ENCODE measurements at places on chromosomes 1 and 21.
A peak's percentile ranks its signal among the peaks of the same experiment; 100 is the strongest.

DNA sequence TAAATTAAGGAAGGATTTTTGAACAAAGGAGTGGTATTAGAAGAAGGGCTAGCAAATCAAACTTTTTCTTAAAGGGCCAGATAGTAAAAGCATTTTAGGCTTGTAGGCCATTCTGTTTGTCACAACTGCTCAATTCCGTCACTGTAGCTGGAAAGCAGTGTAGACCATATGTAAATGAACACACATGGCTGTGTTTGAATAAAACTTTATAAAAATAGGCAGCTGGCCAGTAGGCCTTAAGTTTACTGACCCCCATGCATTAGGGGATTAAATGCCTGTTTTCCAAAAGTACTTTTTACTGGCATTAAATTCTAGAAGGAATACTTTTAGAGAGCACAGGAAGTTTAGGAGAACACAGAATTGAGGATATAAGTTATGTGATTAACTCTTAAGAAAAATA, 8.9 kb downstream of the IVNS1ABP start:
- DNase-seq = no peak

GRCh38 chr1:226993814-226994585, 53.9 kb downstream of the COQ8A start:
- DNase-seq = no peak

DNA sequence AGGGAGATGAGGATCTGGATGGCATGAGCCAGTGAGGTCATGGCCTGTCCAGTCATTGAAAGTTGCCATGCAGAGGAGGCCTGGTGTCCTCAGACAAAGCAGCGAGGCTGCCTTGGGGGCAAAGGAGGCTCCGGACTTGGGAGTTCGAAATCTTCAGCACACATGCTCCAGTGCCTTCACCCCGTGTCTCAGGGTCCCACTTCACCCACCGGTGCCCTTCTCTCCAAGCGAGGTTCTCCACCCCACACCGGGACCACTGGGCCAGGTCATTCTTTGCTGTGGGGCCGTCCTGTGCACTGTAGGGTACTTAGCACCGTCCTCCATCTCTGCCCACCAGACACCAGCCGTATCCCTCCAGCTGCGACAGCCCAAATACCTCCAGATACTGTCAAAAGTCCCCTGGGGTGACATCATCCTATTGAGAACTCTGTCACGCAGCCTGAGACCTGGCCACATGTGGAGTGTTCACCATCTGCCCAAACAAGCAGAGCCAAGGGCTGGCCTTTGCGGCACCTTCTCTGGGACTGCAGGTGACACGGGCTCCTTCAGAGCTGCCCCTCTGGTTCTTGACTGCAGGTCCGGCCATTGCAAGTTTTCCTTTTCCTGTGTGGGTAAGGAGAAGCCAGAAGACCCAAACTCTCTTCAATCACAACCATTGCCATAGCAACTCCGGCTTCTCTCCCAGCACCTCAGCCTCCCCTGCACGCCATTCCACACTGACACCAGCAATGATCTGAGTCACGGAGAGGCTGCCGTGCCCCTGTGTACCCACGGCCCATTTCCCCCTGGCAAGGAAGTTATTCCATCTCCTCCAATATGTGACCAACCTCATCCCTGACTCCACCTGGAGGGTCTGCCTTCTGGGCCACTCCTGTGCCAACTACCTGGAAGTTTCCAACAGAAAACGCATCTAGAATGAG, 20.4 kb upstream of the PDE9A start:
- DNase-seq = no peak

GRCh38 chr1:153293480-153293775, 19.3 kb downstream of the PGLYRP3 start:
- no peak for DNase-seq

DNA sequence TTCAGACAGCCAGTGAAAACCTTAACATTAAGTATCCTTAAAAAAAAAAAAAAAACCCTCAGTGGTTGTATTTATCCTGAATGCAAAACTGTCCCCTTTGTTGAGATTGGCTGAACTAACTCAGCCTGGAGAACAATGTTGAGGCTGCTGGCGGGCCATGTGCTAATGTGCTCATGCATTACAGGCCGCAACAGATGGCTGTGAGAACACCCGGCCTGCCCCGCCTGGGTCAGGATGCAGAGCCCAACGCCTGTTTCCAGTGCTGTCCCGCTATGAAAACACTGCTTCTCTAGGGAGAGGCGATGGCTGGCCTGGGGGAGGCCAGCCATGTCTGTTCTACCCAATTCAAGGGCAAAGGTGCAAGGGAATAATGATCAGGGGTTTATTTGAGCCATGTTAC, 13.8 kb downstream of the OLIG2 start:
- no peak for DNase-seq

DNA sequence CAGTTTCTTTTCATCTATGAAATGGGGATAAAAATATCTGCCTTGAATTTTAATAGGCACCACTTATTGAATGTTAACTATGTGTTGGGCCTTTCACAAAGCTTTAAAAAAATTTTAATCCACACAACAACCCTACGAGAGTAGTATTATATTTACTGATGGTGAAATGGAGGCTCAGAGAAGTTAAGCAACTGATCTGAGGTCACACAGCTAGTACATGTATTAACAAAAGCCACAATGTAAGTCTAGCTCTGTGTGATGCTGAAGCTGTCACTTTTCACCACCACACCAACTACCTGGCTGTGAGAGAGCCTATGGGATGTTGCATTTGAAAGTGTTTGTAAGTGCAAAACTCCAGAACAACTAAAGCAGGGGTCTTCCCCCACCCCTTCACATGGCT, 44.1 kb downstream of the LRRN2 start:
- no peak for DNase-seq

- no peak for DNase-seq
These were observed 72.5 kb downstream of the GPR161 start for GRCh38 chr1:168064216-168064615.

GRCh38 chr1:194548071-194548470, 1361.7 kb upstream of the B3GALT2 start:
- no peak for DNase-seq

- peak; percentile 12 for DNase-seq
These were observed 330.9 kb downstream of the S1PR1 start for GRCh38 chr1:101567582-101568189.

DNA sequence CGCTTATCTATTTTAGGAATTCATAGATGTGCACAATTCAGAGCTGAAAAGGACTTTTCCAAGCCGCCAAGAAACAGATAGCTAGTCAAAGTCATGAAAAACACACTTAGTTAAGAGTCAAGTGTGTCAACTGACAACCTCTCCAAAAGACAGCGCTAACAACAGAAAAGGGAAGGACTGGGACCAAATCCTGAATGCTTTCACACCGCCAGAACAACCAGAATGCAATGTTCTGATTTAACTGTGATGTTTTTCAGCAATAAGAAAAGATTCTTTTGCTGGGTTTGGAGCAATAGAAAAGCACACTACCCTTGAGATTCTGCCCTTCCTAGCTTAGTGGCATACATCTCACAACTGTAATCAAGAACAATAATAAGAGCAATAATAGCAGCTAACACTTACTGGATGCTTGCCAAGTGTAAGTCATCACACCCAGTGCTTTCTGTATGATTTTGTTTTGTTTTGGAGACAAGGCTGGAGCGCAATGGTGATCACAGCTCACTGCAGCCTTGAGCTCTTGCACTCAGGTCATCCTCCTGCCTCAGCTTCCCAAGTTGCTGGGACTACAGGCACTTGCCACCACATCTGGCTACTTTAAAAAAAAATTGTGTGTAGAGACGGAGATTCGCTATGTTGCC, 33.9 kb upstream of the SDC3 start:
- DNase-seq = no peak

DNA sequence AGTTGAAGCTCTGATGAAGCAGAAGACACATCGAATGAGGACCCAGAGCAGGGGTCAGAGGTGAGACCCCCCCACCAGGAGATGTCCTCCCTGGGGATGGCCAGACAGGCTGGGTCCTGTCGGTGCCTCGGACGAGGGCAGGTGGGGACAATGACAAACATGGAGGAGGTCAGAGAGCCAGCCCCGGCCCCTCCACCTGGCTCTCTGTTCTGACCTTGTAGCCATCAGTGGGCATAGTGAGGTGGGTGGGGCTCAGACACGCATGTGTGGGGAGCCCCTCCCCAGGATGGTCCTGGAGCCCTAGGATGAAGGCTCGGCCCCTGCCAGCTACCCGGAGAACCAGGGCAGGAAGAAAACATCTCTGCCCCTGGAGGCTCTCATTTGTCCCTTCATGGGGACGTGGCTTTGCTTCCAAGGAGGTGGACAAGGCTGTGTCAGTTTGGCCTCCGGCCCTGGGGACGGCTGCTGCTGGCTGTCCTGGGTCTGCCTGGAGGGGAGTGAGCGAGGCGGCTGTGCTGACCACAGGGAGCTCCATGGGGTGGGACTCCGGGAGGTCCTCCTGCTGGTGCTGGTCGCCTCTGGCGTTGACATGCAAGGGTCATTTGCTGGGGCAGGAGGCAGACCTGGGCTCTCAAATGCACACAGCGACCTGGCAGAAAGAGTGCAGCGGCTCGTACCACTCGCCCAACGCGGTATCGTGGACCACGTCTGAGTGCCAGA, 2.6 kb downstream of the KRTAP10-6 start:
- no peak for DNase-seq

DNA sequence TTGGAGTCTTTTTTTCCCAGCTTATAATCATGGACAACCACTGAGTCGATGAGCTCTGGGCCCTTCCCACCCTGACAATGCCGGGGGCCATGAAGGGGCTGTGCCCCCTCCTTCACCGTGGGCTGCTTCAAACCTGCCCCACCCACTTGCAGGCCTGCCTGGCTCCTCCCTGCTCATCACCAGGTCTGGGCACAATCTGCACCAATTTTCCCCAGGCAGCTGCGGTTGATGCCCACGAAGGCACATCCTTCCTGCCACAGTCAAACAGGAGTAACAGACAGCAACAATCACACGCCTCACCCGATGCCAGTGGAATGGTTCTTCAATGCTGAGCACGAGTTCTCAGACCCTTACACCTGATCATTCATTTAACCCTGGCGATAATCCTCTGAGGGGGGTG, 18.9 kb downstream of the PGLYRP3 start:
- DNase-seq = no peak

DNA sequence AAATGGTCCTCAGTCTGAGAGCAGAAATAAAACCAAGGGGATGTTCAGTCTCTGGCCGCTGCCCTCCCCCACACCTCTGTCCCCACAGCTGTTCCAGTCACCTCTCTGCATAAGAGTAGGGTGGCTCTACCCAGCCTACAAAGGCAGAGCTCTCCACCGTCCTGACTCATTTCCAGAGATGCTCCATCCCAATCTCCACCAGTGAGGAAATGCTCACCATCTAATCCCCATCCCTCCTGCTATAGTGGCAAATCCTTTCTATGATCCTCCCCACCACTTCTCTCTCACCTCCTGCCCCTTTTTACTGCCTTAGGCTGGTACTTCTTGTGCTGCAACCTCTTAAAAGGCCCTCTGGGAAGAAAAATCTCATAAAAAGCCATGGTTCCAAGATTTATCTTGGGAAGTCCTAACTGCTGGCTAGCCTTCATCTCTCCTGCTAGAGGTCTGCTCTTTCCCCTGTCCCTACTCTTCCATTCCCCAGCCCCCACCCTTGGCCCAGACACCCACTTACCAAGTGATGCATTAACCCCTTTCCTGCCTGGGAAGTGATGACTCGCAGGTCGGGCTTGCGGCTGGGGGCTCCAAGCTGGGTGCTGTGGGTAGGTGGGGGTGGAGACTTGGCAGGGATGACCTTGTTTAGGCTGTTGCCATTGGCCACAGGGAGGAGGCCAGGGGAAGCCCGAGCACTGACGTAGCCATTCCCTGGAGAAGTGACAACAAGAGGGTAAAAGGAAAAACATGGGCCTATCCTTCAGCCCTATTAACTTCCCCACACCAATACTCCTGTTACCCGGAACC, 23.9 kb downstream of the MEF2D start:
- no peak for DNase-seq

DNA sequence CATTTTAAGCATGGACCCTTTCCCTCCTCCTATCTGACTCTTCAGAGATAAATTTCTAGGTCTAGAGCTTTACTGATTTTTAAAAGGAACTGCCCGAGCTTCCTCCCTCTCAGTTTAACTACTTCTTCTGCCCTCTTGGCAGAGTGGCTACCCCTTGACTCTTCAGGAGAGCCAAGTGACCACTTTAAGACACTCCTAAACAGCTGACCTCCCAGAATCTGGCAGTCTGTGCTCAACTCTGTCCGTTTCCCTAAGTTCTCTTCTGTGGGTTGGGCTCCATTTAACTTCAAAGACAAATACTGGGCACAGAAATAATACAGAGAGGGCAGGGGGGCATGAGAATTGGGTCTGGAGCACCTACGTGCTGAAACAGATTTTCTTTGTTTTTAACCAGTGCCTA, 196.3 kb upstream of the FOXD3 start:
- DNase-seq = no peak

GRCh38 chr1:25748531-25749205, 51.3 kb upstream of the SELENON start:
- no peak for DNase-seq

GRCh38 chr21:41594268-41594667, 86.3 kb upstream of the TMPRSS2 start:
- no peak for DNase-seq

DNA sequence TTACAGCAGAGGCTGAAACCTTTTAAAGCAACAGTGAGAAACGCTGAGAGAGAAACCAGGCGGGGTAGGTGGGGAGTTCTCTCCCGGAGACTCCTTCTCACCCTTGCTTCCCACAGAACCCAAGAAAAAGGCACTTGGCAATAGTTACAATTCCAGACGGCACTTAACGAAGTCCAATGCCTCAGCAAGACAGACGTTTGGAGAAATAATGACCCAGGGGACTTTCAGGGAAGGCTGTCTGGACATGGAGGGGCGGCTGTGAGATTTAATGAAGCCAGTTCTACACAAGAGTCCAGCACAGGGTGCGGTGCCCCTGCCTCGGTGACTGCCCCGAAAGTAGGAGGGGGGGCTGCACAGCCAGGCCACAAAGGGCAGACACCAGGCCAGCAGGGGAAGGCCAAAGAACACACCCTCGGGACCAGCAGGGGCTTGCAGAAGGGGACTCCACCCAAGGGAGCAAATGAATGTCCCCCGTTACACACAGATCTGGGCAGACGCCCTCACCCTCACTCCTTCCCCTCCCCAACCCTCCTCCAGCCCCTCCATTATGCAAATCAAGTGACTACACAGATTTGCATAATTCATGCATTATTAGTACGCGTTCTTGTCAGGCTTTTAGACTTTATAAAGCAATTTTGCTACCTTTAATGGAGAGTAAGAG, 26.3 kb downstream of the KCNN3 start:
- peak; percentile 98 for DNase-seq

GRCh38 chr1:17513131-17513530, 26.4 kb upstream of the ARHGEF10L start:
- no peak for DNase-seq

GRCh38 chr1:241610056-241610815, 29.9 kb downstream of the CHML start:
- no peak for DNase-seq

- DNase-seq = no peak
These were observed 19.5 kb downstream of the UBASH3A start for GRCh38 chr21:42423197-42423675.

GRCh38 chr1:181259026-181259745, 170.7 kb downstream of the IER5 start:
- DNase-seq = no peak

All from NCI-H526 treated with DMSO at 0.1 percent for 48 hours (cell line).